ENCODE measurements at places on chromosomes 3 and 15.
A peak's percentile ranks its signal among the peaks of the same experiment; 100 is the strongest.

DNA sequence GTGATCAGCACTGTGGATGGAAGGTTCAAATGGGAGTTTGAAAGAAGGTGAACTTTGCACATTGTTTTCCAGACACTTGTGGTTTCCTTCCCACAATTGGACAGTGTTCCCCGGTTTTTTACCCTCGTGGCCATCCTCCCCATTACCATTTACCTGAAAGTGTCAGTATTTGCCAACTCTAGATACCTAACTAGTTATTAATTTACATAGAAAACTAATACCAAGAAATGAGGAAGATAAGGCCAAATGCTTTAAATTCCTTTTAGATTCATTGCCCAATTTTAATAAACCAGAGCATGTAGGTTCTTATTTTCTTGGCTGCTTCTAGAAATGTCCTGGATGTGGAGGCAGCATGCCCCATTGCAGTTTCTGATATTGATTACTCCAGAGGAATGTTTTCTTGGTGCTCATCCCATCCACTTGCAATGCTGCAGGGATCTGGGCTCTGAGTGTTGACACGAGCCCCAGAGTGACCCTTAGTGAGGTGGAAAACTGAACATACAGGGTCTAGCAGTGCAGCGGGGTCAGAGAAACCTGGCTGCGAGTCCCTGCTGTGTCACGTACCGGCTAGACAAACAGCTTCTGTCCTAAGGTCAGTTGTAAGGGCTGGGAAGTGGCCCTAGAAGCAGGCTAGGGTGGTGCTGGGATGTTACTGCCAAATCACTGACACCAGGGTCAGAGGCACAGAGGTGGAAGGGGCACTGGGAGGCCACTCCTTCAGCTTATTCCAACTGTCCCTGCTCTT lies 23.5 kb downstream of the LSM3 start:
- no peak for DNase-seq

DNA sequence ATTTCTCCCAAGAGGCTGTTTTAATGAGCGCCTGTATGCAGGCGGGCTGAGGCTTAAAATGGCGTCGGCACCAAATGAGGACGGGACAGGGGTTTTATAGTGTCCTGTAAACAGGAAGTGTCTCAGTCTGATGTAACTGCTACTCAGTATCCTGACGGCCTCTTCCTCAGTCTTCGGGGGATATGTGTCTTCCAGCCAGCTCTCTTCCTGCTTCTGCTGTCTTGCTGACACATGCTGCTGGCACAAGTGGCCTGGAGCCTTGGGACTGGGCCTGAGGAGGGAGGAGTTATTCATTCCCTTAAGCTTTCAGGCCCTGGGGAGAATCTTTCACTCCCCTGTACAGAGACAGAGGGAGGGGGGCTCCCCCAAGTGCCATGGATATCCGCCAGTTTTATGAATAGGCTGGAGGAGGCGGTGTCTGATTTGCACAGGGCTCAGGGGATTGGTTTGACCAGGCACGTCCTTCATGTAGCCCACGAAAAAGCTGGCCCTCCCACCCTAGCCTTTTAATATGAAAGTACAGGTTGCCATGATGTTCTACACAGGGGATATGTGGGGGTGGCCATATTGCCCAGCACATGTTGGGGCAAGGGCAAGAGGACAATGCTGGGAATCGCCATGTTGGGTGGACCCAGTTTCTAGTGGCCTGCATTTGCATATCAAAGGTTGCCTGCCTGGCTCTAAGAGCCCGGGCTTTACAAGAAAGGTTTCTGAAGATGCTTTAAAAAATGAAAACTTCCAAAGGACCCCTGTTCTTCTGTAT lies 19.9 kb downstream of the NDUFB4 start:
- peak; percentile 13 for DNase-seq

DNA sequence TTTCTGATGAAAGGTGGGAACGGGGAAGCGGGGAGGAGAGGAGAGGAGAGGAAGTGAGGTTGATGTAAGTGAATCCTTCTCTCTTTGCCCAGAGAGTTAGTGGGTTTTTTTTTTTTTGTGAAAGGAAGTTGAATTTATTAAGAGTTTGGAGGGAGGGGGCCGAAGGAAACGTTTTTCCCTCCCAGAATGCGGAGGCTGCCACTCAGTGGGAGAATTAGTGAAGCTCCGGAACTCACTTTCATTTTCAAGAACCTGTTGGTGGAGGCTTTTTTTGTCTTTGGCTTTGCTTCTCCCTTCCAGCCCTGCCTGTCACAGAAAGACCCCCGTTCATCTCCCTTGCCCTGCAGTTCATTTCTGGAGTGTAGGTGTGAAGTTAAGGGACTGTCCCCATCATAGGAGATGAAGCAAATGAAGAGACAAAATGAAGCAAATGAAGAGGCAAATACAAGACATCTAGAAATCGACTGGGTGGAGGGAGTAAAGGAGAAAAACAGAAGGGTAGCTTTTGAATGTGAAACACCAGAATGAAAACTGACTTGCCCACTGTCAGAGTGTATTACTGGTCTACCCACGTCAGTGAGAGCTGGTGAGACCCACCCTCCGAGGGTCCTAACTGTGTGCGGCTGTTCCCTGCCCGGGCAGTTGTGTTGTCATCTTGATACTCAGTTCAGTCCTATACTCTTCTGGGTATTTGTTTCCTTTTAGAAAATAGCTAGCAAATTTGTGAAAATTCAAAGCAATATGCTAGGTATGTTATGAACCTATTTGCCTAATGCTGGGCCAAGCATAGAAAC lies 91.5 kb downstream of the ITPR1 start:
- no peak for DNase-seq

DNA sequence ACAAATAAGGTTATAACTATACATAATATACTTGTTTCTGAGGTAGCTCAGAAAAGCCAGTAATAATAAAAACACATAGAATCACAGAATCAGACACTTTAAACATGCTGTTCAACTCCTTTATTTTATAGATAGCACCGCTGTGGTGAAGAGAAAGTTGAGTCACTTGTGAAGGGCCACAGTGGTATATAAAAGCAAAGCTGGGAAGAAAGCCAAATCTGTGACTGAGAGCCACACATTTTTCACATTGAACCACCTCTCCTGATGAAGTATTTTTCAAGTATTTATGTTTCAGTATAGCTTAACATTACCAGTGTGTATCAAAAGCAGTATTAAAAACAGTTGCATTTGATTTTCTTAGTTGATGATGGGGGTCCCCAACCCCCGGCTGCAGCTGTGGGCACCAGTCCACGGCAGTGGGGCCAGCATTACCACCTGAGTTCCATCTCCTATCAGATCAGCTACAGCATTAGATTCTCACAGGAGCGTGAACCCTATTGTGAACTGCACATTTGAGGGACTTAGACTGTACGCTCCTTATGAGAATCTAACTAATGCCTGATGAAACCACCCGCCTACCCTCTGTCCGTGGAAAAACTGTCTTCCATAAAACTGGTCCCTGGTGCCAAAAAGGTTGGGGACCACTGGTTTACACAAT lies 46.2 kb downstream of the TBL1XR1 start:
- DNase-seq: no peak

GRCh38 chr3:61612211-61613194 lies 51.1 kb downstream of the PTPRG start:
- DNase-seq: peak; percentile 76

DNA sequence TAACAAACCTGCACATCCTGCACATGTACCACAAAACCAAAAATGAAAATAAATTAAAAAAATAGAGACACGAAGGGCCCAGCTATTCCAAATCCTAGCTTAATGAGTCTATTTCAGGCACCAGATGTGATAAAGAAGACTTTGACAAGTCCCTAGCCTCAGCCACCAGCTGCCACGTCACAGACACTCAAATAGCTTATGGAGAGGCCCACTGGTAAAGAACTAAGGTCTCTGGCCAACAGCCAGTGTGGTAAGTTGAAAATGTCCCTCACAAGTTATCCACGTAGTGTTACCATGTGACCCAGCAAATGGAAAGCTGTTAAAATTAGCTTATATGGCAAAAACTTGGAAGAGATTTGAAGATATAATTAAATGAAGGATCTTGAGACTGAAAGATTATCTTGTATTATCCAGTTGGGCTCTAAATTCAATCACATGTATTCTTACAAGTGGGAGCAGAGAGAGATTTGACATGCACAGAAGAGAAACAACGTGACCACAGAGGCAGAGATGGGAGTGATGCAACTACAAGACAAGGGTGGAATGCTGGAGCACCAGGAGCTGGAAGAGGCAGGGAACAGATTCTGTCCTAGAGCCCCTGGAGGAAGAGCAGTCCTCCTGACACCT lies 10.9 kb downstream of the ACSBG1 start:
- no peak for DNase-seq

GRCh38 chr15:88187195-88187594 lies 69.3 kb downstream of the NTRK3 start:
- DNase-seq: no peak

DNA sequence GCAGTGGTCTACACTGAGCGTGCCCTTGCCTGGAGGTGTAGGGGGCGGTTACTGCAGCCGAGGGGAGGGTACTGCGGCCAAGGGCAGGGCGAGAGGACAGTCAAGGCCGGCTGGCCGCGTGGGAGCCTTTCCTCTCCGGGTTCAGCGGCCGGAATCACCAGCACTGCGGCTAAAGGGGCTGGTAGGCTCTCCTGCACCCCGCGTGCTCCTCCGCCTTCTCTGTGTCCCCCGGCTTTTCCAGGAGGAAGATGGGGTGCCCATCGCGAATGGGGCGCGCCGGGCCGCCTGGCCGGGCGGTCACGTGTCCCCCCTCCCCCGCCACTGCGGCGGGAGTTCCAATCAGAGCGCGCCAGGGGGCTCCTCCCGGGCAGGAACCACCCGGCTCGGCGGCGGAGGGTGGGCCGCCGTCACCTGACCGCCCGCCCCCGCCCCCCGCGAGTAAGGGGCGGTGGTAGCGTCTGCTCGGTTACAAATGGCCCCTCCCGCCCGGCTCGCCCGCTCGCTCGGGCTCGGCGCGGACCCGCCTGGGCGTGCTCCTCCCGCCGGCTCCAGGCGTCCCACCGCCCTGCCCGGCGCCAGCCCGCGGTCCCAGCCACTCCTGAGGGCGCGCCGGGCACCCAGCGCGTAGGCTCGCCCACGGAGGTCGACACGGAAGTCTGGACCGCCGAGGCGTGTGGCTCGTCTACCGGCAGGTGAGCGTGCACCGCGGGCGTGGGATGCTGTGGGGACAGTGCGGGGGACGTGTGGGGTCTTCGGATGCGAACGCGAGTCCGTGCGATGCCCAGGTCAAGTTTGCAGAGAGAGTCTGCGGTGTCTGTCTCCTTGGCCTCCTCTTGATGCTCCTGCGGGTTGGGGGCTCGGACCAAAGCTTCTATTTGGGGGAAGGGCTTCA lies 242.6 kb upstream of the TOPAZ1 start:
- DNase-seq: peak; percentile 89

DNA sequence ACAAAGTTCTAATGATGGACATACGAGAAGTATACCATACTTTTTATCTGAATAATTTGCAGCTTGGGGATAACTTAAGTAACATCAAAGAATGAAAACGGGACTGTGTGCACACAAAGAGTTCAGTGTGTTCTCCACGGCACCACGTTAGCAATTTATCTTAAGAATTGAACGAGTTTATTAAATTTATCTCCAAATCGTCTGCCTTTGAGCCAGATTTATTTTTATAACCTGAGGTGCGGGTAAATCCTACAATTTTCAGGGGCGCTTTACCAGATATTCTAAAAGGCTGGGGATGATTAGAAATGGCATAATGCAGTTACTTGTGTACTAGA lies 3.5 kb downstream of the CHD2 start:
- DNase-seq: no peak

Data from GM23338 (cell line).